Aorta (tissue), 5 donors: ENCODE measurements at places on chromosomes 2 and 18. TPM values are rescaled to one million over a fixed set of nuclear protein-coding genes. Genes with fewer than 3 reads are reported as not detected.
A peak's percentile ranks its signal among the peaks of the same experiment; 100 is the strongest.

- DNase-seq, result no peak
Measured at GRCh38 chr2:237496428-237496827, 9.4 kb downstream of the MLPH start.

DNA sequence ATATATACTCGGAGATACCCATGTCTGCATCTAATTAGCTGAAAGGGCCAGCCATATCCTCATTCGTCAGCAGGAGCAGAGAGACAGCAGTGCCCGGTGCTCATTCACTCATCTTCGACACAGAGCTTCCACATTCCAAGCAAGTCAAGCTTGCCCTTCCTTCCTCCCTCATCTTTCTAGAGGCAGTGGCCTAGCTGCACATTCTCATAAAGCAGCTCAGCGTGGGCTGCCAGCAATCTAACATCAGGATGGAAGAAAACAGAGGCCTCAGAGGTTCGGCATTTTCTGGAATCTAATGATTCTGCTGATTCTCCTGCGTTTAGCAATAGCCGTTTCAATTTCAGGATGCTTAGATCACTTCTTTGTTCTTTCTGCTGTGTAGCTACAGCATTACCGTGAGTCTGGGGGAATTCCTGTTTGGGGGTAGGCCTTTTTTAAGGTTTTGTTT, 68.8 kb downstream of the CLHC1 start:
- DNase-seq, result no peak

- no peak for DNase-seq
Measured at GRCh38 chr2:152571048-152571766, 146.1 kb downstream of the PRPF40A start.

MOCOS gene
- 4.4 TPM for total RNA-seq

GRCh38 chr2:218745559-218746469, 35.2 kb downstream of the TTLL4 start:
- no peak for DNase-seq

RAB6C gene
- total RNA-seq, result 0.36 TPM

CYP26B1 gene
- 8.8 TPM for total RNA-seq

DNA sequence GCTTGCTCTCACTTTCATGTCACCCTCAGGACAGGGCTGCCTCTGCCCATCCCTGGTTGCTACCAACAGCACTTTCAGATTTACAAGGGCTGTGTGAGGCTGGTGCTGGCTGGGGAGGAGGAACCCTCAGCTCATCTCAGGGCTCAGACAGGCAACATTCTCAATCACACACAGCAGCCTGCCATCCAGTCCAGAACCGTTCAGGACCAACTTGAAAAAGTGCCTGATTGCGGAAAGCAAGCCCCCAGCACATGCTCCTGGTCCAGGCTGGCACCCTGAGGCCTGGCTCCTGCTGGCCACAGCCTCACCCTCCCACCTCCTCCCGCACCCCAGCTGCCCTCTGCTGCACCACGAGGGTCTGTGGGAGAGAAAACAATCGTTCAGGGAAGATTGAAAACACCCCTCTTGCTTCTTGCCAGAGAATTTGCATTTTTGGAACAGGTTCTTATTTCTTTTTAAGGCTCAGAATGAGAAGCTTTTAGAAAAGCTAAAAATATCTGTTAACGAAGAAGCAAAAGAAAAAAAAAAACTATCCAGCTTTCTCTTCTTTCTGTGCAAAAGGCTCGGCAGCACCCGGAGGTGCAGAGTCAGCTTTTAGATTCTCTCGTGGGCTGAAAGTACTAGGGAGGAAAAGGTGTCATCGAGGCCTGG, 403.8 kb upstream of the ID2 start:
- no peak for DNase-seq

DNA sequence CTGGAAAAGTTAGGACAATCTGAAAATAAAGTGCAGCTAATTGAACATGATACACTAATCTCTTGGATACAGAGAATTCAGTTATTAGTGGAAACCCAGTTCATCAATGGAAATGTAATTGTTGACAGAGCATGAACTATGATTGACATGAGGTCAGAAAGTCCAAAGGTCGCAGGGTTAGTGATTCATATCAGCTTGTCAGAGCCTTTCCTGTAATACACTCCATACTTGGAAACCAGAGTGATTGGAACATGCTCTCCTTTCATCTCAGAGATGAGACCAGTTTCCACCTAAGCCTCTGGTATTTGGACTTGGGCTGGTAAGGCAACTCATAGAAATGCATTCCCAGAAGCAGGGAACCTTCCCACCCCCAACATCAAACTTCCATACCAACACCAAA, 8.5 kb upstream of the NCKAP5 start:
- DNase-seq, result no peak

SERPINB10 gene
- not detected for total RNA-seq

DNA sequence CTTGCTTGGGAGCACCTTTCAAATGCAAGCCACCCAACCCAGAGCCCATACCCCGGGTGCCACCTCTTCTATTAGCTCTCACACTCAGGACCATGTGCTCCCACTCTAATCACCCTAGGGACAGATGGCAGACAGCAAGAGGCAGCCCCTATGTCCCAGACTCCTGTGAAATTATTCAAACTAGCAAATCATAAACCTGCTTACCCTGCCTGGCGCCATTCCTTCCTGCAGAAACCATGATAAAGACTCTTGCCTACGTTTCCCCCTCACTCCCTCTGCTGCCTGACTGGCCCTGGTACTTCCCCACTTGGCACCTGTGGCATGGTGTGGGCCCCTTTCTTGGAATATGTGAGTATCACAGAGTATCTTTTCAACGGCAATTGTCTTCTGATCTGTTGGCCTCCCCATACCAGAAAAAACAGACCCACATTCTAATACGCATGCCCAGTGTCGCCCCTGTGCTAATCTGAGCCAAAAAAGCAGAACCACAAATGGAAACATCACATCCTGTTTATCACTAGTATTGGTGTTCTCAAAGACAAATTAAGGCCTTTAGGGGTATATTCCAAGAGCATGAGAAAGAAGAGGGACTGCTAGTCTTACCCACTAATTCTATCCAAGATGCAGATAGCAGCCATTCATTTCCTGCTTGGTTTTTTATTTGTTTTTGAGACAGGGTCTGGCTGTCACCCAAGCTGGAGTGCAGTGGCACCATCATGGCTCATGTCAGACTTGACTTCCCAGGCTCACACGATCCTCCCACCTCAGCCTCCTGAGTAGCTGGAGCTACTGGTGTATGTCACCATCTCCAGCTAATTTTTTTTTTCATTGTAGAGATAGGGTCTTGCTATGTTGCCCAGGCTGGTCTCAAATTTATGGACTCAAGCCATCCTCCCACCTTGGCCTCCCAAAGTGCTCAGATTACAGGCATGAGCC, 44.1 kb upstream of the TTC39C start:
- no peak for DNase-seq

NMUR1 gene
- total RNA-seq, result 0.36 TPM

ACMSD gene
- total RNA-seq, result not detected

APLF gene
- 7.9 TPM for total RNA-seq

GRCh38 chr2:210593166-210593565, 36.8 kb downstream of the CPS1 start:
- no peak for DNase-seq

GRCh38 chr18:21306368-21306767, 64.3 kb downstream of the GREB1L start:
- DNase-seq, result no peak

B3GNT7 gene
- 6.7 TPM for total RNA-seq

IL1R2 gene
- total RNA-seq, result 38.3 TPM

GRCh38 chr2:121074293-121074932, 210.6 kb downstream of the TFCP2L1 start:
- DNase-seq, result no peak

GRCh38 chr2:18402-19271, 27.7 kb downstream of the FAM110C start:
- no peak for DNase-seq

DNA sequence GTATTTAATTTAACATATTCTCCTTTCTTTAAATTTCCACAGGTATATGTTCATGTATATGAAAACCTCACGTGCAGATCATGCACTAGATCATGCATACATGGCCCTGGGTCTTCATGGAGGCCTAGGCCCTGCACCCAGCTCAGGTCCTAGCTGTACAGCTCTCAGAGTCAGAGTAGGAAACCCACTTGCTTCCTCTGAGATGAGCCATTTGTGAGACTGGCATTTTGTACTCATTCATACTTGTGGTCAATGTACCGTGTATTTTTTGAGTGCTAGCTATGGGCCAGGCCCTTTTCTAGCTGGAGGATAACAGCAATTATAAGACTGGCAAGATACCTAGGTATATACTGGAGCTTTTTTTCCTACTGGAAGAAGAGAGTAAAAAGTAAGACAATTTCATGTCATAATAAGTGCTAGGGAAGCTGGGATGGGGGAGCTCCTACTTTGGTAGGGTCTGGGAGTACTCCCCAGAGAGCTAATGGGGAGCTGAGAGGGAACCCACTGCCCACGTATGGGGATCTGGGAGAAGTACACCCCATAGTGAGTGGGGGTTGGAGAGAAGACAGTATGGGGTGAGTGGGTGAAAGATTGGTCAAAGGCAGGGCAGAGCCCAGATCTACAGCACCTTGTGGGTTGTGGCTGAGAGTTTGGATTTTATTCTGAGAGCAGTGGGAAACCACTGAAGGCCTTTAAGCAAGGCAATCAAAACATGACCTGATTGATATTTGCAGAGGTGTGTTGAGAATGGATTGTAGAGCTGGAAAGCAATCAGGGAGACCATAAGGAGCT, 72.0 kb downstream of the POLE4 start:
- no peak for DNase-seq

- DNase-seq, result no peak
Measured at GRCh38 chr2:120148229-120148628, 75.0 kb downstream of the TMEM185B start.

CLEC4F gene
- not detected for total RNA-seq

- DNase-seq, result no peak
Measured at GRCh38 chr2:120826716-120827410, 91.2 kb downstream of the GLI2 start.

CCDC74A gene
- total RNA-seq, result 5.3 TPM

- peak; percentile 85 for DNase-seq
Measured at GRCh38 chr2:17934721-17935120, 56.3 kb downstream of the KCNS3 start.

DNA sequence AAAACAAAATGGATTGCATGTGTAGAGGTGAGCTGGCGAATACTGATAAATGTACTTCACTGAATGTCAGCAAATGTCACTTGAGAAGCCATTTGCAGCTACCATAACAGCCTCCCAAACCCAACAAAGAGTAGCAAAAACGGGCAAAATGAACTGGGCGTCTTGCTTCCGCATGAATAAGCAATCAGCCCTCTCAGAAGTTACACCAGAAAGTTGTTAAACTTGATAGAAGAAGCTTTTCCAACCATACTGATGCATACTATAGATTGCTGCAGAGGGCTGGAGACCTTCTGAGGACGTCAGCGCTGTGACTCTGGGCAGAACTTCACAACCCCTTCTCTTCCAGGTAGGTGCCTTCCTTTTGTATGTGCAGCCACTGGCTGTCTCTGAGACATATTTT, 18.7 kb upstream of the SIX3 start:
- DNase-seq, result no peak

DNA sequence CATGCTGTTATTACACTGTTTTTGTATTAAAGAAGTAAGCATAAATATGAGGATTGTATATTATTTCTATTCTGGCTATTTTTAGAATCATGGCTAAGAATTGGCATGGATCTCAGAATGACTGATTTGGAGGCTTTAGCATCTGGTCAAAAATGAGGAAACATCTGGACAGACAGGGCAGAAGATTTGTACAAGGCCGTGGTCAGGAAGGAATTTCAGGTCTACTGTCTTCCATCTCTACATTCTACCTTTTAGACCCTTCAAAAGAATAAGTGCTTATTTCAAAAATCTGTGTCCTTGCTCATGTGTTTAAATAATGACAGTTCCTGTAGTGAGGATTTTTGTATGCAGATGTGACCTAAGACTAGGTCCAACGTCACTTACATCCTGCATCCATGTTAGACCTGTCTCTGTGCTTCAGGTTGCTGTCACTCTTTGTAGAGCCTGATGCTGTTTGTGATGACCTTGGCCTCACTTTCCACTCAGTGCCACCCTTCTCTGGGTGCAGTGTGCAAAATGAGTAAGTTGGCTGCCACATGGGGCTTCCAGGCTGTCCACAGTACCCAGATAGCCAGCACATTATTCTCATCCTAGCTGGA, 54.7 kb upstream of the B3GNT2 start:
- no peak for DNase-seq

REG3G gene
- 0.96 TPM for total RNA-seq
